ENCODE measurements at places on chromosomes 7 and 10. TPM values are rescaled to one million over a fixed set of nuclear protein-coding genes. Genes with fewer than 3 reads are reported as not detected.

DNA sequence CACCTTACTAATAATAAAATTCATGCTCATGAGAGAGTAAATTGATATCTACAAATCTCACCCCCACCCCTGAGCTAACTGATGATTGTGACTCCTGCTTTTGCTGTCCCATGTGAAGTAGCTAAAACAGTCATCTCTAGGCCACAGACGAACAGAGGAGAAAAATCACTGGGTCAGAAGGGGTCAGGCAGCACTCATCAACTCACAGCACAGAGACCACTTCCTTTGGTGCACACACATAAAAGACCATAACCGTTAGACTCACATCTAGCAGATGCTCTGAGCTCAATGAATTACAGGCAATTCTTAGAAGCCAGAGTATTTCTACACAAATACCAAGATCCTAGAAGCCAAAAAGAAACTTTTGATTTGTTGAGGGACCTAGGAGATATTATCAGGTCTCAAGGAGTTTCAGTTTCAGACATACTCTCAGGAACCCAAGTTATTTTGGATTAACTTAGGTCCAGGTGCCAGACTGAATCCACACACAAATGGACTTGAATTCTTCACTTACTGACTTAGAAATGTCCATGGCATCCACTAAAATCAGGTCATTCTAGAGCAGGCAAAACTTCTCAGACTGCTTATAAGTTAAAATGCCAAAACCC is 65.0 kb upstream of the TES start:
- no peak for DNase-seq

RASA4B gene
- 2.3 TPM for total RNA-seq

DGKB gene
- not detected for total RNA-seq

DNA sequence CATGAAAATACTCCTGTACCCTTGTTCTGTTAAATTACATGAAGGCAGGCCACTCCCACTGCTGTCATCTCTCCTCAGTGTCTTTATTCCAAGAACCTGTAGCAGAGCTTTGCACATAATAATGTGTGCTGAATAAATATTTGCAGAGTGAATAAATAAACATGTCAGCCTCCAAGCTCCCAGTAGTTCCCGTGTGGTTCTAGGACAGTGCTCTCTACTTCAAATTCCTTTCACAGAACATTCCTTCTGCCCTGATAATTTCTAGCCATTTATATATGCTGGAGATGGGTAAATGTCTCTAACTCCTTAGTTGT is 20.3 kb upstream of the HYAL4 start:
- no peak for DNase-seq

JCAD gene
- total RNA-seq = 18.7 TPM

DNAJC30 gene
- 3.0 TPM for total RNA-seq

DNA sequence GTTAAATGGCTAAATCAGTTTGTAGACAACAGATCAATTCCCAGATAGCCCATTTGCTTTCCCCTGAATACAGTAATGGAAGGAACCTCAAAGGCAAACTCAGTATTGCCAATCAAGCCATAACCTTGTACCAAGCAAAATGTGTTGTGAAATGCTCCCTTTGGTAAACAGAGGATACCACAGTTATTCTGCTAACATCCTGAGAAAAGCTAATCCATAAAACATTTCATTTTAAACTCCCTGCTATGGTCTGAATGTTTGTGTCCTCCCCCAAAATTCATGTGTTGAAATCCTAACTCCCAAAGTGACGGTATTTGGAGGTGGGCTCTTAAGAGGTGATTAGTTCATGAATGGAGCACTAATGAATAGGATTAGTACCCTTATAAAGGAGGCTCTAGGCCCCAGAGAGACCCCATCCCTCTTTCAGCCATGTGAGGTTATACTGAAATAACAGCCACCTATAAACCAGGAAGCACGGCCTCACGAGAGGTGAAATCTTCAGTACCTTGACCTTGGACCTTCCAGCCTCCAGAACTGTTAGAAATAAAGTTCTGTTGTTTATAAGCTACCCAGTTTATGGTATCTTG is 89.3 kb upstream of the RNF148 start:
- DNase-seq = peak; percentile 5

GRCh38 chr7:74258639-74259038 is 4.4 kb upstream of the RFC2 start:
- DNase-seq = no peak

IDI2 gene
- total RNA-seq = not detected

DNA sequence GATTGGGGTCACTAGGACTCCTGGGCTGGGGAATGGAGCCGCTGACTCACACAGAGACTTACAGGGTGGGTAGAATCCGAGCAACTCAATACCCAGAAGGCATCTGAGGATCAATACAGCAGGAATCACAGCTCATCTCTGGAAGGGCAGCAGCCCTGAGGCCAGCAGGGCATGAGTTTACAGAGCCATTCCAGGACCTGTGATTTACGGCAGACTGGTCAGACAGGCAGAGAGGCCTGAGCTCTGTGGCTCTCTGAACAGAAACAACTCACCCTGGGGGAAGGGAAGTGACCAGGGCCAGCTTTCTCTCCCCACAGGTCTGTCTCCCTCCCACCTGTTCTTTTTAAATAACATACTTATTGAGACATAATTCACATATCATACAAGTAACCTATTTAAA is 88.2 kb upstream of the CXCL12 start:
- no peak for DNase-seq

DNA sequence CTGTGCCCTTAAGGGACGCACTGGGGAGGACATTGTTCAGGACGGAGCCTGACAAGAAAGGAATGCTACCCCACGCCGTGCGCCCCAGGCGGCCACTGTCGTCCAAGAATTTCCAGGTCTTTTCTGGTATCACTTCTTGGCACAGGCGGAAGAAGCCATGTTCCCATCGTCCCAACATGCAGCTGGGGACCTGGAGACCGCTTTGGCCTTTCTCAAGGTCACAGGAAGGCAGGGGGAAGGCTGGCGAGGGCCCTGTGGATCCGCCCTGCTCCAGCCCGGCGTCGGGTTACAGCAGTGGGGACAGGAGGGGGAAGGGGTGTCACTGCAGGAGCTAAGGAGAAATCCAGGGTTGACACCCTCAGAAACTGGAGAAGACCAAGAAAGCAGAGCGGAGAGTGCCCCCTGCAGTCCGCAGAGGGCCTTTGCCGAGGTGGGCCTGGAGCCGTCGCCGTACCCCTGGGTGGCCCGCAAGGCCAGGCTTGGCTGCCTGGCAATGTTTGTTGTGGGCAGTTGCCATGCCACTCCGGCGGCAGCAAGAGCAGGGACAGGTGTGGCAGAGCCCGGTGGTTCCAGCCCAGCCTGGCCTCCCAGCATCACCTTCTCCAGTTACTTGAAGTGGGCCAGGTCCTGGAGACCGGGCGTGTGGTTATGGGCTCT is 104.1 kb downstream of the LHPP start:
- no peak for DNase-seq

GRCh38 chr7:69801729-69802682 is 203.7 kb downstream of the AUTS2 start:
- DNase-seq = no peak

GRCh38 chr10:77164616-77165311 is 472.8 kb downstream of the KCNMA1 start:
- no peak for DNase-seq

- peak; percentile 79 for DNase-seq
These were observed 4.7 kb downstream of the AFAP1L2 start for GRCh38 chr10:114399576-114399975.

DNA sequence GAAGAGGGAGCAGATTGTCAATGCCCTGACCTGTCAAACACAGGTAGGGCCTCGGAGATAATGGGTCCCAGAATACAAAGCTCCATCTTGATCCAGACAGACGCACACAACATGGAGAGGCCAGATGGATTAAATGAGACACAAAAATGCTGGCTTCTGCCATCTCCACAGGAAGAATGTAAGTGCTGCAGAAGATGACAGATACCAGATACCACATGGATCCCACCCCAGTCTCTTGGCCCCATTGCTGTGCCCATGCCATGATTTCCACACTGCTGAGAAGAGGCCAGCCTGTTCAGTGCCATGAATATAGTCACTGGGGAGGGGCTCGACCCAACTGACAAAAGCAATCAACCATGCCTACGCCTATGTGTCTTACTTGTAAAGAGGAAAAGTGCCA is 487.9 kb downstream of the PARD3 start:
- DNase-seq = no peak

- DNase-seq = no peak
These were observed 219.8 kb upstream of the SMIM30 start for GRCh38 chr7:113338071-113338696.

SPDYE2B gene
- not detected for total RNA-seq

NXPH1 gene
- not detected for total RNA-seq

GRCh38 chr7:22468609-22469008 is 31.4 kb downstream of the STEAP1B start:
- no peak for DNase-seq

CTNNA3 gene
- total RNA-seq = not detected

NPY4R gene
- total RNA-seq = not detected

CCL26 gene
- total RNA-seq = 0.64 TPM

DNA sequence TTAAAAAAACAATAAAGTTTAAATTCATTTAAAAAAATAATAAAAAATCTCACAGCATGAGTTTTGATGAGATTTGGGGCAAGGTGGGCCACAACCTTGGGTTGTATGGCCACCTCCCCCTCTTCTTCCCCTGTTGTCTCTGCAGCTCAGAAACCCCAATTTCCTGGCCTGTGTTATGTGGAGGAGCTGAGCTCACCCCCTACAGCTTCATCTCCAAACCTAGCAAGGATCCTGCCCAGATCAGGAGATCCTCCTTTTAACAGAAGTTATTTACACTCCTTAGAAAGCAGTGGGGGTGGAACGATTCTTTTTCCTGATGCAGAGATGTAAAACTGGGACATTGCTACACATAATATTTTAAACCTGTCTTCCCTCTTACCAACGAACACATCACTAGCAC is 6.9 kb upstream of the SH2D4B start:
- no peak for DNase-seq

DNA sequence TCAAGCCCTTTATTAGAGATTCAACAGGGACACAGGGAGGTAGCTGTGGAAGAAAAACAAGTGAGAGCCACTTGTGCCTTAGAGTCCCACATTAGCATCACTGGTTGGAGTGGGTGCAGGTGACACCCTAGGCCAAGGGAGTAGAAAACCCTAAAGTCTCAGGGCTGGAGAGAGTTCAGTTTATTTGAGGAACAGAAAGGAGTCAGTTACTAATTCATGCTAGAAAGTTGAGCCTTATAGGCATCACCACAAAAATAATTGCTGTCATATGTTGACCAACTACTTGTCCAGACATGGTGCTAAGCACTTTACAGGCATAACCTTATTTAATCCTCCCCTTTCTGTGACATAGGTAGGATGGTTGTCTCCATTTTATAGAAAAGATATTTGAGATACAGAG is 20.9 kb upstream of the ACSL5 start:
- no peak for DNase-seq

BHLHA15 gene
- total RNA-seq = not detected

FAM25C gene
- not detected for total RNA-seq

DNA sequence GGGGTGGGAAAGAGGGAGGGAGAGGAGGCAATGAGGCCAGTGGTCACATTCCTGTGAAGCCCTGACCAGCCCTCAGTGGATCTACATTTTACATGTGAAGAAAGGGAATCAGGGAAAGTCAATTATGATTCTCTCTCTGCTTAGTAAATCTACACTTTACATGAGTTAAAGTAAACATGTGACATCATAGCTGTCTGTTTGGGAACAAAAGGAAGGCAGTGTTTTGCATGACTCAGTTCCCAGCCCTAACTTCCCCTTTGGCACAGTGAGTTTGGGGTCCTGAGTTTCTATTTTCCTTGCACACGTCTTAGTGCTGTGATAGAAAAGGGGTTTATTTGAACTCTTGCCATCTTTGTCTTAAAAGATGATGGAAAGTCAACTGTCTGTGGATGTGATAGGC is 615.1 kb downstream of the SDK1 start:
- peak; percentile 18 for DNase-seq

GIMAP5 gene
- total RNA-seq = not detected

DNA sequence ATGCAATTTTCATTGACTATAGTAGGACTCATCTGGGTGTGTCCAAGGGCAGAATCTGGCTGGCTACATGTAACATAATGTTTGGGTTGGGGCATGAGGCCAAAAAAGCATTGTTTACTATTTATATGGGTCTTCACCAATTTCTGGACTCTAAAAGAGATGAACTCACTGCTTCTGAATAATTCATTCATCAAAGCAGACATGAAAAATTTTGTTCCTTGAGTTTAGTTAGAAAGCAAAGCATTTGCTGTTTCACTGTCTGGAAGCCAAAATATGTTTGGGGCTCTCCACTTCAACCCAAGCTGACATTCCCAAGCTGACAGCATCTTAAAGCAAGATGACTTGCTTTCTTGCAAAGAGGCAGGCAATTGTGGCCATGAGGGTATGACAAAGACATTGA is 670.6 kb downstream of the SUGCT start:
- DNase-seq = no peak

OR6V1 gene
- total RNA-seq = not detected

DNA sequence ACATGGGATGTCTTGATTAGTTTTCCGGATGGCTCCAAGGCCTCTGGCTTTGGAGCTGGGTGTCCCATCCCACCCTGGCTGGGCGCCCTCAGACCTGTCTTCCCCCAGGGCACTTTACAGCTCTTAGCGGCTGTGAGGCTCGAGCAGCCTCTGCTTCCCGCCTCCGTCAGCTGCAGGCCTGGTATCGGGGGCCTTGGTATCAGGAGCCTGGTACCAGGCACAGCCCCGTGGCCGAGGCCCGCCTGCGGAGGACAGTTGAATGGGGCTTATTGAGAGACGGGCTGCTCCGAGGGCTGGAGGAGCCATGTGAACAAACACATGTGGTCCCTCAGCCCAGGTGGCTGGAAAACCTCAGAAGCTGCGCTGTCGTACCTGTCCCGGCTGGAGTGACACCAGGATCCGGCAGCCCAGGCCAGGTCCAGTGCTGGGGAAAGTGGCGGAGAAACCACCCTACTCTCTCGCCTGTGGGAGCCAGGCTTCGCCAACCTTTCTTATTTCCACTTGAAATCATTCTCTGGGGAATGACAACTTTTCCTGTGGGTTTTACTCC is 23.9 kb upstream of the AP5Z1 start:
- DNase-seq = no peak

MYL10 gene
- not detected for total RNA-seq

GRCh38 chr10:25522294-25522693 is 347.5 kb downstream of the GPR158 start:
- DNase-seq = no peak

DNA sequence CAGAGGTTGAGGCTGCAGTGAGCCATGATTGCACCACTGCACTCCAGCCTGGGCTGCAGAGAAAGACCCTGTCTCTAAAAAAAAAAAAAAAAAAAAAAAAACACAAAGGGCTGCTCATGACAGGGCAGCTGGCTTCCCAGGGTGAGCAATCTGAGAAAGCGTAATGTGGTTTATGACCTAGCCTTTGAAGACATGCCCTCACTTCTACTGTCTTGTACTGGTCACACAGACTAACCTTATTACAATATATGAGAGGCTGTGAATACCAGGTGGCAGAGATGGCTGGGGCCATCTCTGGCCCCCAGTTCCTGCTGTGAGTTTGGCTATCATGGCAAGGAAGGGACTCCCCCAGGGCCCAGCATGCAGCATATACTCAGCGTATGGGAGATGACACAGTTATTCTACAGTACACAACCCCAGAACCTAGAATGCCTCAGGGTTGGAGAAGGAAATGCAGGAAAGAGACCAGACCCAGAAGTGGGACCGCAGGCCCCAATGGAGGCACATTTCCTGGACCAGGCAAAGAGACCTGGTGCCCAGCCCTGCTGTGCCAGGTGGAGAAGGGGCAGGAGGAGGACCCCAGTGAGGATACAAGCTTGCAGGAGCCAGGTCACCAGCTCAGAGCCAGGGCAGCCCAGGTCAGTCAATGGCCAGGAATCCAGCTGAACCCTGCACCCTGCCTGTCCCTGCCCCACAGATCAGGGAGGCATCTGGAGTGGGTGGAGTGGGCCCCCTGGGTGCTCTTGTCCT is 26.3 kb downstream of the NPTX2 start:
- no peak for DNase-seq

Measured in fibroblast of villous mesenchyme (primary cell).